ENCODE measurements at places on chromosomes 13 and 19. TPM values are rescaled to one million over a fixed set of nuclear protein-coding genes. Genes with fewer than 3 reads are reported as not detected.

DNA sequence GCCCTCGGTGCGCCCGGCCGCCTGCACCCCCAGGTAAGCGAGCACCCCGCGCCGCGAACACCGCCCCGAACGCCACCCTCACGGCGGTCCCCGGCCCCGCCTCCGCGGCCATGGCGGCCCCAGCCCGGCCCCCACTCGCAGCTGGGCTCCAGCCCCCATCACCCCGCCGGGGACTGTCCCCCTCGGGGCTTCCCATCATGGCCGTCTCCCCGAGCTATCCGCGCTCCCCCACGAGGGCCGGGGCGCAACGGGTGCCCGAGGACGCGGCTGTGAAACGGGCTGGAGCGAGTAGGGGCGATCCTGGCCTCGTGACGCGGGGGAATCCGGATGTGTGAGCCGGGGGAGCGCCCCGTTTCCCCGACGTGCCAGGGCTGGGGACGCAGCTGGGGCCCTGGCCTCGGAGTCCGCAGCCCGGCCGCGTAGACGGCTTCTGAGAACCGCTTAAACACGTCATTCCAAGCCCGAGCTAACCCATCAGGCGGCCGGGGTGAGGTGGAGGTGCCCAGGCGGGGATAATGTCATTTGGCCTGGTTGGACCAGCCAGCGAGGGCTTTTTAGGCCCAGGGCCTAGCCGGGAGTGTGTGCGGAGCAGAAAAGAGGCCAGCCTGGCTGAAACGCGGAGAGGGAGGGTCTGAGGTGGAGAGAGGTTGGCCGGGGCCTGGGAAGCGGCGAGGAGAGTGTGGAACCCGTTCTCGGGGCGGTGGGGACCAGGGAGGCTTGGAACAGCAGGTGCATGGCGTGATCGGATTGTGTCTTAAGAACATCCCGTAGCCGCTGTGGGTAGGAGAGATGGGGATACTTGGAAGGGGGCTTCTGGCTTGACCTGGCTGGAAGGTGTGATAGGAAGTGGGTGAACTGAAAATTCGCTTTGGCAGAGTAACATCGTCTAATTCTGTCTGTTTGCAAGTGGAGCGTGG is 550 bp downstream of the CERS4 start:
- H3K27me3 ChIP-seq: no peaks in the 10 kb centered on the region
- DNase-seq: peak; percentile 49
- H3K36me3 ChIP-seq: peaks cover 9% of the 10 kb centered on the region
- H3K27ac ChIP-seq: peak overlapping the region; percentile 55

DNA sequence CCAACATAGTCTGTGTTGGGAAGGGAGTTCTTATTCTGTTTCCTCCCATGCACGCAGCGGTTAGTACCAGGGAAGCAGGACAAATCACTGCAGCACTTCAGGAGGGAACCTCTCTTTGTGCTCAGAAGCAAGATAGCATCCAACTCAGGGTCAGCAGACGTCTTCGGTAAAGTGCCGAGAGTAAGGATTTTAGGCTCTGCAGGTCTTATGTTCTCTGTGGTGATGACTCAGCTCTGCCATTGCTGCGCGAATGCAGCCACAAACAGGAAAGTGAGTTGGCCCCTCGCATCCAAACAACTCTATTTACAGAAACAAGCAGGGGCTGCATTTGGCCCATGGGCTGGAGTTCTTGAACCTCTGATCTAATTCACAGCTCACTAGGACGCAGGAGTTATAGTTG is 122.1 kb upstream of the SPATA13 start:
- H3K36me3 ChIP-seq: no peaks in the 10 kb centered on the region
- no peak overlapping the region for H3K4me3 ChIP-seq
- no peaks in the 10 kb centered on the region for H3K27me3 ChIP-seq
- no peak for DNase-seq
- H3K27ac ChIP-seq: peak overlapping the region; percentile 33

DNA sequence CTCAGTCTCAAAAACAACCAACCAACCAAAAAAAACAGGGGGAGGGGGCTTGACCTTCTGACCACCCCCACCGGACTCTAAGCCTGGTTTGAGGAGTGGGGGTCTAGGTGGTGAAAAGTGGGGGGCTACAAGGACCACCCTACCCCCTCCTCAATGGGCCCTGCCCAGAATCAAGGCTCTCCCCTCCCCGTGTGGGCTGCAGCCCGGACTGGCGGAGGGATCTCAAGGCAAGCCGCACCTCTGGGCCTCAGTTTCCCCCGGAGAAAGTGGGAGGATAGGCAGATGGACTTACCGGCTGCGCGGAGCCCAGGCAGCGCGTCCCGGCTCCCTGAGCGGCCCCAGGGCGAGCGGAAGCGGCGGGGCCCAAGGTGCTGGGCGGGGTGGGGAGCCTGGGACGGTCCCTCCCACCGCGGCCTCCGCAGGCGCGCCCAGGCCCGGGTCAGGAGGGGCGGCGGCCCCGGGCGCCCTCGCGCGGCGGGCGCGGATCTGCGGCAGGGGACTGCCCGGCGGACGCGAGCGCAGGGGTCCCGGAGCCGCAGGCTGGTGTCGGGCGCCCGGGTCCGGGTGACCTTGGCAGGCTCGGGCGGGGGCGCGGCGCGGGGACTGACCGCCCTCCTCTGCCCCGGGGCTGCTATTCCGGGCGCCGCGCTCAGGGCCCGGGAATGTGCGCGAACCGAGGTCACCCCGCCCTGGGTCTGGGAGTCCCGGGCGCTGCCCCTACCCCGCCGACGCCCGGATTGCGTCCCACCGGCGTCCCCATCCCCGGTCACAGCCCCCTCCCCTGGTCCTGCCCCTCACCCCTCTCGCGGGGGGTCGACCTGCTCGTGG is at the start of gene ADAMTSL5:
ADAMTSL5 (minus strand) TSS at position 349 of the 828 bp plus-strand sequence. CDS start 2,076 bp downstream, outside the sequence.
- peak; percentile 63 for DNase-seq
- H3K36me3 ChIP-seq: no peaks in the 10 kb centered on the region
- H3K4me1 ChIP-seq: peaks cover 25% of the 10 kb centered on the region
- H3K27me3 ChIP-seq: peaks cover 45% of the 10 kb centered on the region
- H3K27ac ChIP-seq: peak within 1 kb of the TSS; percentile 20

GRCh38 chr13:22748866-22749577 is 431.8 kb upstream of the SGCG start:
- H3K4me1 ChIP-seq: no peaks in the 10 kb centered on the region
- H3K27ac ChIP-seq: no peak overlapping the region
- DNase-seq: peak; percentile 78
- no peaks in the 10 kb centered on the region for H3K36me3 ChIP-seq
- H3K4me3 ChIP-seq: no peak overlapping the region

DNA sequence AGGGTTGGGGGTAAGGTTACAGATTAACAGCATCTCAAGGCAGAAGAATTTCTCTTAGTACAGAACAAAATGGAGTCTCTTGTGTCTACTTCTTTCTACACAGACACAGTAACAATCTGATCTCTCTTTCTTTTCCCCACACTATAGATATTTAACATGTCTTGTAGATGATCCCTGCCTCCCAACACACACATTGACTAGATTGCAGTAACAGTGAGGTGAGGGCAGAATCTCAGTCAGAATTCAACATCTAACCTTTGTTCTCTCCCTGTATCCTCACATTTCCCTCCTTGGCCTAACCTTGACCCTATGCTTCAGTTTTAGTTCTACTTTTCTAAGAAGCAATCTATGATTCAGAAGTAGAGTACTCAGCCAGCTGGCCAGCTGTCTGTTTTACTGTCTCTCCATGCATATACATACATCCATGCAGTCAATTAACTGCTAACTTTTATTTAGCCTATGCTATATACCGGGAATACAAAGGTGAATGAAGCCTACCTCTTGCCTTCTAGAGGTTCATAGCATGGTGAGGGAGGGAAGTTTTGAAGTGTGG is 18.1 kb downstream of the DNAJC15 start:
- peaks cover 8% of the 10 kb centered on the region for H3K4me1 ChIP-seq
- no peak for DNase-seq
- no peaks in the 10 kb centered on the region for H3K27me3 ChIP-seq

- peaks cover 7% of the 10 kb centered on the region for H3K4me1 ChIP-seq
- H3K4me3 ChIP-seq: no peak within 1 kb of the TSS
- H3K27me3 ChIP-seq: no peaks in the 10 kb centered on the region
- peak within 1 kb of the TSS; percentile 42 for H3K27ac ChIP-seq
- DNase-seq: peak; percentile 26
These were observed at the start of gene CEACAM1 for GRCh38 chr19:42528354-42529247. Gene CEACAM1 (minus strand): TSS chr19:42528481. CDS start chr19:42528374, 107 bp downstream.

DNA sequence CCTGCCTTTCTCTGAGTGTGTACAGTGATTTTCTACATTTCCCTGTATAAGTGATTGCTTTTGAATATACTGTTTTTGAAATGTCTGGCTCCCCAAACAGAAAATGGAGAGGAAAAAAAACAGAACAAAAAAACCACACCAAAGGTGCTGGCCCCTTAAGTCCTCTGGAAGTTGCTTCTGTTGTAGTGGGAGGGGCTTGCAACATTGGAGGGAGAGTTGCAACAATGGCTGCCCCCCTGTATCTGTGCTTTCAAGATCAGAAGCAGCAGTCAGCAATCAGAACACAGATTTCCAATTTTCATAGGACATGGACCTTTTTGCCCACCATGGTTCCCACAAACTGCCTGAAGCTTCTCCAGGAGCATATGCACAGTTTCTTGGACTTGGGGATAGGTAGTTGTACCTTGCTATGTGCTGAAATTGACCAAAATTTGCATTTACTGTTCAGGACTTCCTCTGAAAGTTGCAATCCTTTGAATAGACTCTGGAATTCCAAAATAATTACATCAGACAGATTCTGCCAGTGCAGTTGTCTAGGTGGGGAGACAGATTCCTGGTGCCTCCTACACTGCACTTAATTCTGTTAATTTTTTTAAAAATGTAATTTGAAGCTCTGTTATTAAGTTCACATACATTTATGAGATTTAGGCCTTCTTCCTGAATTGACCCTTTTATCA is 13.8 kb downstream of the BIVM start:
- DNase-seq: no peak
- no peak overlapping the region for H3K4me3 ChIP-seq
- no peaks in the 10 kb centered on the region for H3K4me1 ChIP-seq
- peaks cover 16% of the 10 kb centered on the region for H3K36me3 ChIP-seq
- H3K27me3 ChIP-seq: no peaks in the 10 kb centered on the region

DNA sequence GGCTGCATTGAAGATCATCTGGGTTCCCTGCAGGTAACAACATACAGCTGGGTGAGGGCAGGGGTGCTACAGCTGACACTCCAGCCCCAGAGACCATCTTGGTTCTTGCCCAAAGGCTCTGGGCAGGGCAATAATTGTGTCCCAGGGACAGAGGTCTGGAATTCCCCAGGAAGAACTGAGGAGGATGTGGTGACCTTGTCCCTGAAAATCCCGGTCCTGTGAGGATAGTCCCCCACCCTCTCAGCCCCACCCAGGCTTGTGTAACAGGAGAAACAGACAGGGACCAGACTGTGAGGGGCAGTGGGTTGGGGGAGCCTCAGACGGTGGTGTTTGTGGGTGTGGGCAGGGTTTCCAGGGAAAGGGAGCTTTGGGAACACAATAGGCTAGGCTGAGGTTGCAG is 63.5 kb downstream of the COLGALT1 start:
- H3K4me3 ChIP-seq: no peak overlapping the region
- peaks cover 7% of the 10 kb centered on the region for H3K4me1 ChIP-seq
- no peak overlapping the region for H3K27ac ChIP-seq
- no peaks in the 10 kb centered on the region for H3K36me3 ChIP-seq
- peaks cover 13% of the 10 kb centered on the region for H3K27me3 ChIP-seq

- peaks cover 30% of the 10 kb centered on the region for H3K4me1 ChIP-seq
- H3K27me3 ChIP-seq: peaks cover 7% of the 10 kb centered on the region
- peak overlapping the region; percentile 17 for H3K4me3 ChIP-seq
- no peak overlapping the region for H3K27ac ChIP-seq
These were observed 1.5 kb upstream of the WDR18 start for GRCh38 chr19:982567-983170.

GRCh38 chr13:37360556-37360955 is 238.0 kb downstream of the POSTN start:
- H3K36me3 ChIP-seq: no peaks in the 10 kb centered on the region
- peak overlapping the region; percentile 53 for H3K27ac ChIP-seq

DNA sequence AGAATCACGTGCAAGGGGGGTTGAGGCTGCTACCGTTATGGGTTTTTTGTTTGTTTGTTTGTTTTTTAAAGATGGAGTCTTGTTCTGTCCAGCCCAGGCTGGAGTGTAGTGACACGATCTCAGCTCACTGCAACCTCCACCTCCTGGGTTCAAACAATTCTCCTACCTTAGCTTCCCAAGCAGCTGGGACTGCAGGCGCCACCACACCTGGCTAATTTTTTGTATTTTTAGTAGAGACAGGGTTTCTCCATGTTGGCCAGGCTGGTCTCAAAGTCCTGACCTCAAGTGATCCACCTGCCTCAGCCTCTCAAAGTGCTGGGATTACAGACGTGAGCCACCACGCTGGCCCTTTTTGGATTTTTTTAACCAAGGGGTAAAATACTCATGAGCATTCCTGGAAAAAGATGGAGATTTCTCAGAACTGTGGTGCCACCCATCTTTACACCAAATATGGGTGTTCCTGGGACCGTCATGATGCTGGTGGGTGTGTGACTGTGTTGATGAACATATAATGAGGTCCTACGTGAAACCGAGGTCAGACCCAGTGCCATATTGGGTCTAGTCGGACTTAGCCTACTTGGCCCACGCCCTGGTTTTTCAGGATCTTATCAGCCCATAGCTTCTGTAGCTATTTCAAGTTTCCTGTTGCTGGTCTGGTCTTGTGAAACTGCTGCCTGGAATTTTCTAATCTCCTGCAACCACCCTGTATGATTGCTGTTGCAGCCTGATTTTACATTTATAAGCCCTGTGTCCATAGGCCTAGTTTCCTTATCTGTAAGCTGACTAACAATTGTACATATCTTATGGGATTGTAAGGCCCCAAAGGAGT is 6.2 kb downstream of the PPP1R15A start:
- H3K27ac ChIP-seq: peak overlapping the region; percentile 1
- H3K4me1 ChIP-seq: peaks cover 32% of the 10 kb centered on the region
- H3K36me3 ChIP-seq: peaks cover 47% of the 10 kb centered on the region
- no peak for DNase-seq

- H3K27ac ChIP-seq: no peak overlapping the region
- no peaks in the 10 kb centered on the region for H3K36me3 ChIP-seq
- H3K27me3 ChIP-seq: no peaks in the 10 kb centered on the region
These were observed 8.9 kb upstream of the TPM4 start for GRCh38 chr19:16067205-16067938.

GRCh38 chr19:418761-419671 is 10.1 kb upstream of the C2CD4C start:
- peaks cover 7% of the 10 kb centered on the region for H3K36me3 ChIP-seq
- H3K4me3 ChIP-seq: no peak overlapping the region
- no peak for DNase-seq
- H3K27me3 ChIP-seq: no peaks in the 10 kb centered on the region

- no peaks in the 10 kb centered on the region for H3K36me3 ChIP-seq
- no peak overlapping the region for H3K4me3 ChIP-seq
- peaks cover 17% of the 10 kb centered on the region for H3K27me3 ChIP-seq
- no peak overlapping the region for H3K27ac ChIP-seq
- no peaks in the 10 kb centered on the region for H3K4me1 ChIP-seq
These were observed 12.1 kb upstream of the UBE2S start for GRCh38 chr19:55419624-55420236.

- no peak overlapping the region for H3K4me3 ChIP-seq
- H3K36me3 ChIP-seq: peaks cover 35% of the 10 kb centered on the region
- H3K27ac ChIP-seq: no peak overlapping the region
- peaks cover 6% of the 10 kb centered on the region for H3K4me1 ChIP-seq
These were observed 322.3 kb downstream of the DCLK1 start for GRCh38 chr13:35808846-35809245.

Gene IZUMO2
- total RNA-seq: not detected

Gene RDH8
- not detected for total RNA-seq

Gene NLRP4
- not detected for total RNA-seq

Gene FCHO1
- total RNA-seq: 0.53 TPM

Gene SLC10A2
- not detected for total RNA-seq

Gene UPK1A
- not detected for total RNA-seq

Gene C19orf85
- total RNA-seq: not detected

Gene PCDH20
- total RNA-seq: 2.8 TPM

Gene LAIR2
- not detected for total RNA-seq

Gene ZNF763
- 2.5 TPM for total RNA-seq

Measured in muscle of leg (tissue), 16 donors.